Activated CD8-positive, alpha-beta memory T cell treated with anti-CD3 and anti-CD28 coated beads, Interleukin-2, amount 10 ng/mL, durations not matched to agents 7 days and 5 days (primary cell): ENCODE measurements at places on chromosomes 12 and 14.

DNA sequence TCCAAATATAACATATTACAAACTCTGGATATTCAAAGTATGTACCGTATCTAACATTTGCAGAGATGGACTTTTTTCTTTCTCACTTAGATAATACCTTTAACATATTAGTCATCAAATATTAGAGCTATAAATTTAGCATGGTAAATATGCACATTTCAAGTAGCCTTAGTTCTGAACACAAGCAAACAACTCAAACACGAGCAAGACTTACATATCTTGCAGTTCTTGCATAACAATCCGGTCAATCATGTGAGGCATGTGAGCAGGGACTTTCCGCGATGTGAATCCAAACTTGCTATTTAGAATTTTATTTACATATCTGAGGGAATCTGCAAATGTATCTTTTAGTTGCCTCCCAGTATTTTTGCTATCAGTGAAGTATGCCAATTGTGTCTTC is 22.1 kb upstream of the SYCP3 start:
- no peaks in the 10 kb centered on the region for H3K27me3 ChIP-seq
- no peak for DNase-seq
- H3K27ac ChIP-seq = no peak overlapping the region
- no peak overlapping the region for H3K4me3 ChIP-seq
- no peaks in the 10 kb centered on the region for H3K4me1 ChIP-seq
- peaks cover 46% of the 10 kb centered on the region for H3K36me3 ChIP-seq

GRCh38 chr12:49885118-49885517 is 18.6 kb downstream of the FAIM2 start:
- no peaks in the 10 kb centered on the region for H3K36me3 ChIP-seq
- no peak overlapping the region for H3K4me3 ChIP-seq
- no peak for DNase-seq
- no peaks in the 10 kb centered on the region for H3K4me1 ChIP-seq
- H3K27me3 ChIP-seq = peaks cover 3% of the 10 kb centered on the region

DNA sequence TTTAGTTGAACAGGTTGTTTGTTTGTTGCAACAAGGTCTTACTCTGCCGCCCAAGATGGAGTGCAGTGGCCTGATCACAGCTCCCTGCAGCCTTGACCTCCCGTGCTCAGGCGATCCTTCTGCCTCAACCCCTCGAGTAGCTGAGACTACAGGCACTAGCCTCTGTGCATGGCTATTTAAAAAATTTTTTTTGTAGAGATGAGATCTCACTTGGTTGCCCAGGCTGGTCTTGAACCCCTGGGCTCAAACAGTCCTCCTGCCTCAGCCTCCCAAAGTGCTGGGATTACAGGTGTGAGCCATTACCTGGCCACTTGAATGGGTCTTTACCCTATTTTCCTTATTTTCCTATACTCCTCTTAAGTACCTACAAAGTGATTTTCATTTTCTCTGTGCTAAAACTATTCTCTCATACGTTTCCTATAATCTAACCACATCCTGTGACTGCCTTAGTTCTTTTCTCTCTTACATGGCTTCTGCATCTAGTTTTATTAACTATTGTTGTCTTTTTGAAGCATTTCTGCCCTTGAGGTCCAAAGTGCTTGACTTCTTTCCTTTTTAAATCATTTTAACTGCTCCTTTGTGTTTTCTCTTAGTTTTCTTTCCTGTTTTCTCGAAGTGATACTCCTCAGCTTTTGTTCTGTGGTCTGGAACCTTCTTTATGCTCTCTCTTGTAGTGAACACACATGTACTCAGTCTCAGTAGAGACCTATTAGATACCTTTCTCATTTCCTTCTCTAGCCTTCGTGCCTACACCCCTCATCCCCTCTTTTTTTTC is 14.1 kb downstream of the GPX2 start:
- DNase-seq = no peak
- no peak overlapping the region for H3K27ac ChIP-seq
- H3K4me3 ChIP-seq = no peak overlapping the region
- H3K27me3 ChIP-seq = no peaks in the 10 kb centered on the region
- H3K4me1 ChIP-seq = peaks cover 21% of the 10 kb centered on the region
- peaks cover 51% of the 10 kb centered on the region for H3K36me3 ChIP-seq

GRCh38 chr12:108575199-108575912 is 13.0 kb downstream of the ISCU start:
- H3K27ac ChIP-seq = no peak overlapping the region
- peaks cover 50% of the 10 kb centered on the region for H3K4me1 ChIP-seq
- peaks cover 3% of the 10 kb centered on the region for H3K27me3 ChIP-seq
- DNase-seq = no peak

- DNase-seq = no peak
- H3K27me3 ChIP-seq = no peaks in the 10 kb centered on the region
- no peaks in the 10 kb centered on the region for H3K36me3 ChIP-seq
- no peak overlapping the region for H3K4me3 ChIP-seq
Observed at GRCh38 chr14:23548351-23549318, 2.9 kb downstream of the ZFHX2 start.

GRCh38 chr12:109293106-109293505 is 16.0 kb downstream of the FOXN4 start:
- H3K36me3 ChIP-seq = no peaks in the 10 kb centered on the region
- H3K27me3 ChIP-seq = peaks cover 12% of the 10 kb centered on the region
- no peak overlapping the region for H3K27ac ChIP-seq
- H3K4me1 ChIP-seq = no peaks in the 10 kb centered on the region
- H3K4me3 ChIP-seq = no peak overlapping the region

DNA sequence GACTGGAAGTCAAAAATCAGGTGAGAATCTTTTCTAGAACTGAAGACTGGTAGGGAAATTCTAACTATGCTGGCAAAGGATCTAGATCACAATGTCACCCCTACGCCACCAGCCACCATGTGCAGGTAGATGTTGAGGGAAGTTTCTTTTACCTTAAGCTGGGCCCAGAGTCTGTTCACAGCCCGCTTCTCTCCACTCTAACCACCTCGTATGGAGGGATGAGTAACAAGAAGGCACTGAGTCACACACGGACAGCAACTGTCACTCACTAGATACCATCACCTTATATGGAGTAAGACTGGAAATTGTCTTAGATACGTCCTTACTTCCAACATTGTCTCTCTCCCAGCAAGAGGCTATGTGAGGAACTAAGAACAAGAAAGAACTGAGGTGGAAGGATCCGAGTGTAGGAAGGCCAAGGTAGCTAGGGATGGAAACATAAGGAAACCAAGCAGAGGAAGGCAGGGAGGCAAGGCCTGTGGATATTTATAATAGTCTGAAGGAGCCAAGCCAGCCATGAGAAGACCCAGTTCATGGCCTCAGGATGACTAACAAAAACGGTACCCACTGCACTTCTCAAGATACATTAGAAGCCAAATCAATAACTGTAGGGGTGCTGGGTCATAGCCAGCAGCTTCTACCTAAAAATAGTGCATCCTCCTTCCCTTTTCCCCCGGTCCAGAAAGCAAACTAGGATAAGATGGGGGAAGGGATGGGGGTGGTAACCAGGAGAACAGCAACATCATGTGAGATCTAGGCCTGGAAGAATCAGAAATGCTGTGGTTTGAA is 15.5 kb downstream of the REM2 start:
- no peaks in the 10 kb centered on the region for H3K27me3 ChIP-seq
- H3K27ac ChIP-seq = no peak overlapping the region
- DNase-seq = no peak
- H3K4me1 ChIP-seq = peaks cover 18% of the 10 kb centered on the region

GRCh38 chr12:107528731-107529365 is 156.8 kb upstream of the PWP1 start:
- no peak for DNase-seq
- peaks cover 2% of the 10 kb centered on the region for H3K4me1 ChIP-seq
- H3K27me3 ChIP-seq = no peaks in the 10 kb centered on the region
- H3K36me3 ChIP-seq = no peaks in the 10 kb centered on the region
- H3K27ac ChIP-seq = no peak overlapping the region
- H3K4me3 ChIP-seq = no peak overlapping the region

DNA sequence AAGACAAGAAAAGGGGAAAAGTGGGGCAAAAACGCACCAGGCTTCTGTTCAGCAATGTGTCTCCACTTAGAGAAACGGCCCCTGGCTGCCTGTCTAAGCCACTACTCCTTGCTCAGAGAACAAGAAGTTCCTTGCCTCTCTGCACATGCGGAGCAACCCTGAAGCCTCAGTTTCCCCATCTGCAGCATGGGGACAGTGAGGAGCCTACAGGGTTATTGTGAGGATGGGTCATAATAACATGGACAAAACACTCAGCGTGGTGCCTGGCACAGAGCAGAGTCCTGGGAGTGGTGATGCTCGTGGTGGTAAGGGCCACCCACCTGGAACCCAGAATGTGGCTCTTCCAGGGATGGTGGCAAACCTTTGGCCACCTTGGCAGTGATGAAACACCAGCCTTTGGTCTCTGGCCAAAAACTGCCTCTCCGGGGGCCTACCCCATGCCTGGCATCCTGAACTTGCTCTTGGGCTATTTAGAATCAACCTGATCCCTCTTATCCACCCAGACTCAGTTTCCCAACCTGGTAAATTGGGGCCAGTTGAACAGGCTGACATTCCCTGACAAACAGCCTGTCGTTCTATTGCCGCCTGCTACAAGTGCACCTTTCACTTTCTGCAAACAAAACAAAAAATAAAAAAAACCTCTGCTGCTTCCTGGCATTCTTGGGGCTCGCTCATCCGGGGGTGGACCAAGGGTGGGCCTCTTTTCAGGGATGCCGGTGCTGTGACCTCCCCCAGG is 56.5 kb upstream of the DLK1 start:
- DNase-seq = no peak
- H3K27ac ChIP-seq = no peak overlapping the region
- no peaks in the 10 kb centered on the region for H3K36me3 ChIP-seq
- no peak overlapping the region for H3K4me3 ChIP-seq
- H3K27me3 ChIP-seq = peaks cover 45% of the 10 kb centered on the region

DNA sequence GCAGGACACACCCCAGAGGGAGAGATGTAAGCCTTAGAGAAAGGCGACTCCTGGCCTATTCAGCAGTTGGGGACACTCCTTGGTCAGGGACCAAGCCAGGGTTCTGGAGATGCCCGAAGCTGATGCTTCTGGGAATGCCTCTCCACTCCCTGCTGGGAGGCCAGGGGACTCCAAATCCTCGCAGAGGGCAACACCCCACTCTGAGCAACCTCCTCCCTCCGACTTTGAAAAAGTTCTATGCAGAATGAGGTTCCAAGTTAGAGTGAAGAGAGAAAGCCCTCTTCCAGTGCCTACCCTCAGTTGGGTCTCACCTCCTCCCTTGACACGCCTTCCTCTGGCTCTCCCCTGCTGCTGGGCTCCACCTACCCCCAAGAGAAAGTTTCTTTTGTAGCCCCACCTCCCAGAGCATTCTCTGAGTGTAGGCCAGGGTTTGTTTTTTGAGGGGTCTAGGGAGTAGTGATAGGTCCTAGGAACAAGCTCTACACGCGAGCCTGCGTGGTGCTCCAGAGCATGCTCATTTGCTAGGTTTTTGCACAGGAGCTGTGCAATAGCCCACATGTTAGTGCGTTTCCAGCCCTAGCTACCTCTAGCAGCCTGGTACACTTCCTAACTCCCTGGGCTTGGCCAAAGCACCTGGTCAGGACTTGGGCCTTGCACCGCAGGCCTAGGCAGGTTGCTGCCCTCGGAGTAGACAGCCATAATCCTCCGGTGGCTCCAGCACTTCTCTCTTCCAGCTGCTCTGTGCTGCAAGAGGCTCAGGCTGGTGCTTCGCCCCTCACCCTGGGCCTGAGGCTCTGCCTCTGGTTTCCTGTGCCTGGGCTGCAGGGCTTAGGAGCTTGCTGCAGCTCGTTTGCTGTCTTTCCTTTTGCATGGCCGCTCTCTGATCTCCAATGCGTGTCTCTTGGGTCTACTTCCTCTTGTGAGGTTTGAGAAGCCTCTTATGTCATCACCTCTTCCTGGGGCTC is 590 bp upstream of the CEBPE start:
- H3K27me3 ChIP-seq = no peaks in the 10 kb centered on the region
- H3K4me1 ChIP-seq = peaks cover 42% of the 10 kb centered on the region
- H3K4me3 ChIP-seq = peak overlapping the region; percentile 33
- peak overlapping the region; percentile 91 for H3K27ac ChIP-seq

GRCh38 chr14:100712490-100712889 is 14.2 kb upstream of the DLK1 start:
- H3K36me3 ChIP-seq = no peaks in the 10 kb centered on the region
- no peaks in the 10 kb centered on the region for H3K4me1 ChIP-seq
- H3K27ac ChIP-seq = no peak overlapping the region
- no peak overlapping the region for H3K4me3 ChIP-seq

GRCh38 chr12:42097971-42098370 is 46.7 kb downstream of the GXYLT1 start:
- no peaks in the 10 kb centered on the region for H3K27me3 ChIP-seq
- peaks cover 11% of the 10 kb centered on the region for H3K36me3 ChIP-seq
- peaks cover 26% of the 10 kb centered on the region for H3K4me1 ChIP-seq
- peak overlapping the region; percentile 96 for H3K27ac ChIP-seq
- DNase-seq = no peak

DNA sequence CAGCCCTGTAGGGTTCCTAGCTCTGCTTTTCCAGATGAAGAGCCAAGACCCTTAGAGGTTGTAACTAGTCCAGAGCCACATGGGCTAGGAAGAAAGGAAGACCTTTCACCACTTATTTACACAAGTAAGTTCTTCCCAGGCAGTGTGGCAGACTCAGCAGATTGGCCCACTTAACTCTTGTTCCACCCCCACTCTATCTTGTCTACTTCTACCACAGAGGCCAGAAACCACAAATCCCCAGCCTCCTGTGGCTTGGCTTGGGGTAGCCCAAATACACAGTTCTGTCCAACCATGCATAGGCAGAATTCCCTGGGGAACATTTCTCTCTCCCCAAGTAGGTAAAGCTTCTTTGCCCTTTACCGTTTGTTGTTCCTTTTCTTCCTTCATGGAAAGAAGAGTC is 383.5 kb downstream of the RGS6 start:
- peaks cover 30% of the 10 kb centered on the region for H3K27me3 ChIP-seq
- no peak overlapping the region for H3K27ac ChIP-seq
- DNase-seq = no peak
- H3K4me1 ChIP-seq = peaks cover 9% of the 10 kb centered on the region
- no peak overlapping the region for H3K4me3 ChIP-seq
- H3K36me3 ChIP-seq = peaks cover 6% of the 10 kb centered on the region

DNA sequence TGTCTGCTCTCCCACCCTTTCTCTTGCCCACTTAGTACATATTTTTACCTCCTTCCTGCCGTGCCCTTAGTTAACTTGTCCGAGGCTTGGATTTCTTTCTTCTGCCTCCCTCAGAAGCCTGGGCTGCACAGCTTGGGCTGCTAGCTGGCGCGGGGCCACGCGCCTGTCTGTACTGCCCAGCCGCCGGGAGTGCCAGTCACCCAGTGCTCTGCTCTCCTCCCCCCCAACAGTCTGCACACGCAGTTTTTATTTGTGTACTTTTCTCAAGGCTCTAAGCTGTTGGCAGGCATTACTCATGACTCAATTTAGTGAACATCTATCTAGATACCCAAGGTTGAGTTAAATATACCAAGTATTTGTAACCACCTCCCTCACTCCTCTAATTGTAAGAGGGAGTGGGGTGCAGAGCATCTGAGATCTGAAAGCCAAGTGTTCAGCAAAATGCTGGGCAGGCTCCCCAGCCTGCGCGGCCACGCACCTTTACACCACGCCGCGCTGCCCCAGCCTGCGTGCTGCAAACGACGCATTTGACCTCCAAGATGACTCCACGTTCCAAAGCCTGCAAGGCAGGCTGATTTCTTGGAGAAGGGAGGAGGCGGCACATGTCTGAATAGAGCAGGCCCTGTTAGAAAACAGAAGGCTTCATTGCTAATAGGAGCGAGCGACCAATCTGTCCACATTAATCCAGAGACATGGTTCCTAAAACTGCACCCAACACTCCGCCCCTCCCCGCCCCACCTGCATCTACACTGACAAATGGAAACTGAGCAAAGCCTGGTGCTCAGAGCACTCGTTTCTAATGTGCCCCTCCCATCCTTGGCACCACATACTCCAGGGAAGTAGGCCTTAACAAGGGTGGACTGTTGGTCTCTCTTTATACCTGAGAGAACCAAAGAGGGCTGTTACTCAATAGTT is 18.2 kb upstream of the CACNA2D4 start:
- peaks cover 6% of the 10 kb centered on the region for H3K36me3 ChIP-seq
- no peak overlapping the region for H3K4me3 ChIP-seq
- no peak for DNase-seq
